Right ventricle myocardium inferior (tissue), 1 donor: ENCODE measurements at places on chromosomes 16 and 17. TPM values are rescaled to one million over a fixed set of nuclear protein-coding genes. Genes with fewer than 3 reads are reported as not detected.

Gene TBC1D3
- not detected for total RNA-seq

Gene MYH13
- not detected for total RNA-seq

DNA sequence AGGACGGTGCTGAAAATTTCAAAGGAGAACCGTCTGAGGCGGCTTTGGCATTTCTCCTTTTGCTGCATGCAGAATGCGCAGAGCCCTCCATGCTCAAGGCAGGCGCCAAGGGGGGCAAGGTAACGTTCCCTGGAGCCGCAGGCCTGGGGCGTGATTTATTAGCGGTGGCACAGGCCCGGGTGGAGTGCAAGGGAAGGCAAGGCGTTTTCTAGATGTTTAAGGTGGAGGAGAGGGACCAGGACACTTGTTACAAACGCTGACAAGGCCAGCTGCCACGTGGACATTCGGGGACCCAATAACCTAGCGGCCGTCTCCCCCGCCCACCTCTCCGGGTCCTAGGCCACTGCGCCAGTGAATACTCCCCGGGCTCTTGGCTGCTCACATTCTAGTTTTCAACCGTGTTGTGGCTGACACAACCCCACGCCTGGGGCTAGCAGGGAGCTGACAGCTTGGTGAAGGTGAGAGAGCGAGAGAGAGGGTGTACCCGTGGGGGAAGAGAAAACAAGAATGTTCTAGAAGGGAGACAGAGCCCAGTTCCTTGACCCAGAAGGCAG is 250.1 kb downstream of the C16orf95 start:
- DNase-seq: no peak

Gene TERB1
- not detected for total RNA-seq

- peak; percentile 82 for DNase-seq
Observed at GRCh38 chr16:84643180-84643583, 5.1 kb upstream of the KLHL36 start.
